ENCODE measurements at places on chromosomes 2 and 18.

DNA sequence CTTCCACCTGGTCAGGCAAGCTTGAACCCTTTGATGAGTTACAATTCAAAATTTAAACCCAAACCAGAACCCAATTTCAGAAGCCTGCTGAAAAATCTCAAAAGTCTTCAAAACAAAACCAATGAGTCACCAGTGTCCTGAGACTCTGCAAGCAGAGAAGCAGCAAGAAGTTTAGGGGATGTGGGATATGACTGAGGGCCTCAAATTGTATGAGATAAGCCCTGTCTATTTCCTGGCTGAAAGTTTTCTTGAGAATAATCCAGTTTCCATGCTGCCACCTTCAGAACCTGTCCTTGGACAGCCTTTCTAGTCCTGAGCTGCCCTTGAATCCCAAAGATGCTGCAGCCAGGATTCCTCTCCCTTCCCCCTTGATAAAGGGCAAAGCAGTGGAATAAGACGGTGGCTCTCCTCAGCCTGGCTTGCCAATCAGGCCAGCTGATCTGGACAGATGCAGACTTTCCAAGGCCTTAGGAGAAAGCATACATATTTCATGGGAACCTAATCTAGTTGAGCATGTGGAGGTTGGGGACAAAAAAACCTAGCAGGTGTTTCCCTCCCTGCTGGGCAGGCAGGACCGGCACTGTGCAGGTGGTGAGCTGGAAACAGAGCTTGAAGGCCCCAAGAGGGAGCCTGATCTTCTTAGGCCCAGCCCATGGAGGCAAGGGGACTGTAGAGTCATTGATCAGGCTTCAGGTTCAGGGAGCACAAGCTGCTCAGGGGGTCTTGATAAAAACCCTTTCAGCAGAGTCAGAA is 278.0 kb upstream of the MGAT5 start:
- DNase-seq = no peak

DNA sequence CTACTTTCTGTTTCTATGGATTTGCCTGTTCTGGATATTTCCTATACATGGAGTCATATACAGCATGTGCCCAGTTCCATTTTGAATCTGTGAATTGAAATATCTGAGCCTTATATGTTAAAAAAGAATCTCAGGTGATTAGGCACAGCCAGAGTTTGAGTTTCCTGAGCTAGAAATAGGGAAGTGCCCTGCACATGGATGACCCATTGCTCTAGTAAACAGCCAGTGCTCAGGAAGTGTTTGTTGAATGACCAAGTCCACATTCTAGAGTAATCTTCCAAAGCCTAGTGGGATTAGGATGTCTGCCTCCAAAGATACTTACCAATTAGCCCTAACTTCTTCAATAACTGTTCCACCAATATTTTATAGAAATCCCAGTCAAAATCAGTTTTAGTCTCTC is 165.8 kb downstream of the SETBP1 start:
- no peak for DNase-seq

DNA sequence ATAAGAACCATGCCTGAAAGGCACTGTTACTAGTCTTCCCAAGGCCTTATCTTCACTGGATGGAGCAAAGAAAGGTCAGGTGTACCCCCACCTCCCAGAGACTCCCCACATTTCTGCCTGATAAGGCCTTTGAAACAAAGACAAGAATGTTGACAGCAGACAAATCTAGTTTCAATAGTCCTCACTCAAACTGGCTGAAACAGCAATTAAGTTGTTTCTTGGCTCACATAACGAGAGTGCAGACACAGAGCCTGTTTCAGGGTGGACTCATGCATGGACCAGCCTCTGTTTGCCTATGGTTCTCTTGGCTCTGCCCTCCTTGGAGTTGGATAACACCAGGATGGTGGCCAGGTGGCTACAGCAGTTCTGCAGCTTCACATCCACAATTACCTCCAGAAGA is 7.5 kb upstream of the CFAP221 start:
- DNase-seq = no peak

DNA sequence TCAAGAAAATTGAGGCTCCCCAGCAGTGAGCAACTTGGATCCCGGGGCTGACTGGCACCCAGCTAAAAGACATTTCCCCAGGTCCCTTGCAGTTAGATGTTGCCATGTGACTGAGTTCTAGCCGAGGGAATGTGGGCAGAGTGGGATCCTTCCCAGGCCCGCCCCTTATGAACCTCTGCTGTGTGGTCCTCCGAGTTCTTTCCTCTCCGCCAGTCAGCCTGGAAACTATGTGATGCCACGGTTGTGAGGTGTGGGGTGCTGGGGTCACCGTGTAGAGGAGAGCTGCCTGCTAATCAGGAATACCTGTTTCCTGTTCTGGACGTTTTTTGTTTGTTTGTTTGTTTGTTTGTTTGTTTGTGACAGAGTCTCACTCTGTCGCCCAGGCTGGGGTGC is 45.5 kb downstream of the TMEM37 start:
- no peak for DNase-seq

DNA sequence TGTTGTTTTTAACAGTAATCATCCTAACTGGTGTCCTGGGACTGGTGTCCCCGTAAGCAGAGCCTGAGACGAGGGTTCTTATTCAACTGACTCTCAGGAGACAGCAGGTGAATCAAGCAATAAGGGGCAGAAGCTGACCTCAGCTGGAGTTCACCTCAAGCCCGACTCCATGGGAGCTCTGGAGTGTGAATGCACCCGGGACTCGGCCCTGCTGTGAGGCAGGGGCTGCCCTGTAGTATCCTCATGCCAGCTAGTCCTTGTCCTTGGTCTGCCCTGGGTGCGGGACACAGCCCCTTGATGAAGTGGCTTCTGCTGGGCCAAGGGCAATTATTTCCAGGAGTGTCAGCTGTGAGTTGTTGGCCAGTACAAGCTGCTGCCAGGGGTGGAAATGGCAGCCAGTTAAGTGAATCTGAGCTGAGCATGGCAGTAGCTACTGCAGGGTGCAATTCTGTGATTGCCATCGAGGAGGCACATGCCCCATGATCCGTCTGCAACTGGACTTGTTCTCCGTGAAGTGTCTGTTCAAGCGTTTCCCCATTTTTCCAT is 54.9 kb upstream of the OTOS start:
- DNase-seq = no peak

GRCh38 chr2:180707175-180707883 is 273.1 kb upstream of the UBE2E3 start:
- DNase-seq = no peak

DNA sequence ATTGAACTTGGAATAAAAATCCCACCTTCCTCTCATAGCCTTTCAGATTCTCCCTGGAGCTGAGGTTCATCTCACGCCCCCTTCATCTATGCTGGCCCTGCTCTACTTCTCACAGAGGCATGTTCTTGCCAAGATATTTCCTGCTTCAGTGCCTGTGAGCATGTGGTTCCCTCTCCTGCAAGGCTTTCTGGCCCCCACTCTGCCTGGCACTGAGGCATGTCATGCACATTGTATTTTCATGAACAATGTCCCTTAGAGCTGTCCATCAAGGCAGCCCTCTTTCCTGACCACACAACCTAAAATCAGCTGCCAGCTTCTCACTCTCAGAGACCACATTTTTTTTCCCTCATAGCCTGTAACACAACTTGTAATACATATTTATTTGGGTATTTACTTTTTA is 18.0 kb upstream of the HK2 start:
- DNase-seq = no peak
